ENCODE measurements at places on chromosomes 7 and 10.
A peak's percentile ranks its signal among the peaks of the same experiment; 100 is the strongest.

DNA sequence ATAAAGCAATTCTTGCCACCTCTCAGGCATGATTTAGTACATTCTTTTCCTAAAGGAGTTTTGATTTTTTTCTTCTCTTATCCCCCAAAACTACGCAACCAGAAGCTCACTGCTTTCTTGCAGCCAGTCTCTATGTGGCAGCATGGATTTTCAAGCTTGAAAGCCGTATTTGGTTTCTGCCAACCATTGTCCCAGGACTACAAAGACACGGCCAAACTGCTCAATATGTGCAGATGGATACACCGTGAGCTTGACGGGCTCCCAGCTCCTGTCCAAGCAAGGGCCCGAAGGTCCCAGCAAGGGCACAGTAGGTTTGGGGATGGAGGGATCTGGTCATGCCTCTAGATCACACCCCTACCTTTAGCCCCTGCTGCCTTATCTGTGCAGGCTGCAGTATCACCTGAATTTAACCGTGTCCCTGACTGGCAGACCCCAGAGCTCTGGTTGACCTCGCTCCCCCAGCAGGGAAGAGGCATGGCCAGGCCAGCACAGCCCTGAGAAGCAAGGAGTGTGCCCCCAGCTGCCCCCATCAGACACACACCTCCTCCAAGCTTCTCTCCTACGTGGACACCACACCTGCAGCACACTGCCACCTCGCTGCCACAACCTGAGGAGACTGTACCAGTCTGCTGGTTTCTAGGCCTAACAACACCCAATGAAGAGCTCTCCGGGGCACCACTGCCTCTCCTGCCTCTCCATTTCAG lies 86.8 kb downstream of the COBL start:
- no peak for DNase-seq

- DNase-seq, result no peak
These were observed 454.5 kb upstream of the FZD8 start for GRCh38 chr10:36096576-36096975.

GRCh38 chr7:55172881-55173609 lies 154.2 kb downstream of the EGFR start:
- no peak for DNase-seq

- DNase-seq, result no peak
These were observed 14.8 kb upstream of the INPP5A start for GRCh38 chr10:132522521-132523411.

- DNase-seq, result no peak
These were observed 47.9 kb upstream of the CCDC6 start for GRCh38 chr10:59954296-59954695.

GRCh38 chr10:114767101-114767985 lies 54.2 kb upstream of the FHIP2A start:
- DNase-seq, result no peak

DNA sequence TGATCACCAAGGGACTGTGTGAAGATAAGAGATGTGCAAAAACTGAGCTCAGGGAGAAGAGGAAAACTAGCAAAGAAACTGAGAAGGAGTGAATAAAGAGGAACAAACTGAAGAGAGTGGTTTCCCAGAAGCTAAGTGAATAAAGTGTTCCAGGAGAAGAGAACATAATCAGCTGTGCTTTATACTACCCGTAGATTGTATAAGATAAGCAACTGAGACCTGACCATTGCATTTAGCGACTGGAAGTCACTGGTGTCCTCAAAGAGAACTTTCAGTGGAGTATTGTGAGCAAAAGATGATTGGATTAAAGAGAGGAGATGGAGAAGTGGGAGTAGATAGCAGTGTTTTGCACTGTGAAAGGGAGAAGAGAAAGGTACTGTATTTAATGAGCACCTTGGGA lies 14.6 kb downstream of the PHTF2 start:
- DNase-seq, result no peak

- no peak for DNase-seq
These were observed 75.6 kb upstream of the SMNDC1 start for GRCh38 chr10:110380293-110380692.

DNA sequence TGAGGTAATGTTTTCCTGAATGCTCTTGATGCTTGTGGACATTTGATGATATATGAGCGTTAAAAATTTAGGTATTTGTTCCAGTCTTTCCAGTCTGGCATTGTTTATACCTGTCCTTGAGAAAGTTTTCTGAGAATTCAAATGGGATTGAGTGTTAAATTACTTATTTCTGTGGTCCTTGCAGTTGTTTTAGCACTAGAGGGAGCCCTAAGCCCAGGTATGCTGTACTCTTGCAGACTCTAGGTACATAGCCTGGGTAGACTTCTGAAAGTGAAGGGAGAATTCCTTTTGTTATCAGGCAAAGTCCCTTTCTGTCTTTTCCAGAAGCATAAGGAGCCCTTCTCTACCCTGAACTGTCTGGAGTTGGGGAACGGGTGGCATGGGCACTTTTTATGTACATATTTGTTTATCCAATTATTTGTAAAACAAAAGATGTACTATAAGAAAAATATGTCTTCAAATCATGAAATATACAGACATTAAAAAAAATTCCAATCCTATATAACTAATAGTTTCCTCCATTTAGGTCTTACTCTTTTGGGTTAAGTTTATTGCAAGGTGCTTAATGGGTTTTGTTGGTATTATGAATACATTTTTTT lies 262.1 kb downstream of the ATRNL1 start:
- DNase-seq, result no peak

GRCh38 chr10:72466018-72466417 lies 111.3 kb upstream of the DNAJB12 start:
- no peak for DNase-seq

DNA sequence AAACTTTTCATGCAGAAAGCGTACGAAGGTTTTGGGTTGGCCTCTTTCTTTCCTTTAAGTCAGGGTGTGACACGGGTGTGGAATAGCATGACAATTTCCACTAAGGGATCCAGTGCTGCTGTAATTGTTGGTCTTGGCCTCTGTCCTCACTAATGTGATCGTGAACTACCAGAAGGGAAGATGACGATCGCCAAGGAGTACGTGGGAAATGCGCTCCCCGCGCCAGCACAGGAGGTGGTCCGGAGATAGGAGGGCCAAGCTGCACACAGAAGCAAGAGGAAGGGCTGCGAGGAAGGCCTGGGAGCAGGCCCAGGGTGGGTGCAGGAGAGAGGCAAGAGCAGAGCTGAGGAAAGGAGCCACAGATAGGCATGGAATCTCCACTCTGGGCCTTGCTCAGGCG lies 79.7 kb upstream of the PODXL start:
- DNase-seq, result no peak

DNA sequence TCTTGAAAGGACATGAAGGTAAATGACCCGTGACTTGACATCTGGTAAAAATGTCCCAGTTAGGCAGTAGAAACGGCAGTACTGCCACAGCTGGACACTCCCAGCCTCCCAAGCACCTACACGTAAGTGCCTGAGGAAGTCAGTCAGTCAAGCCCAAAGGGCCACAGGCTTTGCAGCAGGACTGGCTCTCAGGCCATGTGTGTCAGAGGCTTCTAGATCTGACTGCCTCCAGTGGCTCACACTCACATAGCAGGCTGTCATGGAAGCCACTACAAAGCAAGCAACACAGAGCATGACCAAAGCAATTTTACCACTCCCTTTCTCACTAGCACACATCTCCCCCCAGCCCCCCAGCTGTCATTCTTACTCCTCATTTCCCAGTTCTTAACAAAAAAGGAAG lies 17.8 kb upstream of the CCNJ start:
- DNase-seq, result peak; percentile 2

- DNase-seq, result peak; percentile 40
These were observed 84.7 kb downstream of the SNX10 start for GRCh38 chr7:26376175-26376917.

GRCh38 chr7:30799206-30799975 lies 28.2 kb downstream of the MINDY4 start:
- DNase-seq, result no peak

DNA sequence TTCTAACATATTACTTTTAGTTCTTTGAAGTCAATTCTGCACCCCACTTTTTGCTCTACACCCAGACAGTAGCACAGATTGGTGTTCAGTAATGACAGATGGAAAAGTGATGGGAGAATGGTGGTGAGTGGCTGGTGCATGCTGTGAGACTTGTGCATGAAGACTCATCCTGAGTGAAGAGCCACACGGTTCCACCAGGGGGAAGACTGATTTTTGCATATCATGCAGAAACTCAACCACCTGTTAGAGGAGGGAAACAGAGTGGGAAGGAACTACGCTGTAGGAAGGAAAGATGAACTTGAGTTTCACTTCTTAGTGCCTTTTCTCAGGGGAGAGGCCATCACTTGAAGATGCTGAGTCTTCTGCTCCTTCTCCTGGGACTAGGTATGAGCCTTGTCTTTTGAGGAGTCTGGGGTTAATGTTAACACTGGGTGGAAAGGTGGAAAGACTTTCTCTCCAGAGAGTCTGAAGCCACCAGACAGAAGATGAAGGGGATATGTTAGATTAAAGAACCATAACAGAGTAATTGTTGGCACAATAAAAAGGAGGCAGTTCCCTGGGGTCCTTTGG lies 9.3 kb upstream of the PRSS1 start:
- DNase-seq, result peak; percentile 16

DNA sequence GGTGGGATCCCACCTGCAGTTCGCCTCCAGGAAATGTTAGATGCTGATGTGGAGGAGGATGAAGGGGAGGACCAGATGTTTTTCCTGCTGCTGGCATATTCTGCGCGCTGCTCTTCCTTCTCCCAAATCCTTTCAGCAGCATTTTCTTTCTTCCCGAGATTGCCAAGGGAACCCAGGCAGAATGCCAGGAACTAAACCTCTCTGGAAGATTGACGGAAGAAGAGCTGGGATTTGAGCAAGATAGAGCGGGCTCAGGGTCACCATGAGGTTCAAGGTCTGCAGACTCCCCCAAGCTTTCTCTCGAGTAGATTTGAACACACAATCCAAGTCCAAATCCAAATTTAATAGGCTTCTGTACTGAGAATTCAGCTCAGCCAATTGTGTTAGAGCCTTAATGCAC lies 345.2 kb upstream of the C7orf33 start:
- DNase-seq, result no peak

DNA sequence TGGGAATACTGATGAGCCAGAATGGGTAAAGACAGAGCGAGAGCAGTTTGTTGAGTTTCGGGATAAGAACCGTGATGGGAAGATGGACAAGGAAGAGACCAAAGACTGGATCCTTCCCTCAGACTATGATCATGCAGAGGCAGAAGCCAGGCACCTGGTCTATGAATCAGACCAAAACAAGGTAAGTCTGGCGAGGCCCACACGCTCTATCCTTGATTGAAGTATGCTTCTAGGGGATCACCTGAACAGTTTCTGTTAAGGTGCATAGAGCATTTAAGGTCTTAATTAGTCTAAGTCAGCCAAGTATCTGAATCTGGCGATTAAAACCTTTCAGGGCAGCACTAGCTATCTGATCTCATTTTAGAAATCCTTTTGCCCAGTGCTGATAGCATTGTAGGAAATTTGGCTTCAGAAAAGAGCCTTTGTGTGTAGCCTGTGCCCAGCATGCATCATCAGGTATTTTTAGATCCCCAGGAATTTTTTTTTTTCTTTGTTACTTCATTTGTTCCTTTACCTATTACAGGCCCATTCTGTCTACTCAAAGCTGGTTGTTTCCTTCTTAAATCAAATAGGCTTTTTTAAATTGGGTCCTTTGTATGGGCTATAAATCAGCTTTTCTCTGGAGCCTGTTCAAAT lies 8.0 kb downstream of the OPN1SW start:
- no peak for DNase-seq

DNA sequence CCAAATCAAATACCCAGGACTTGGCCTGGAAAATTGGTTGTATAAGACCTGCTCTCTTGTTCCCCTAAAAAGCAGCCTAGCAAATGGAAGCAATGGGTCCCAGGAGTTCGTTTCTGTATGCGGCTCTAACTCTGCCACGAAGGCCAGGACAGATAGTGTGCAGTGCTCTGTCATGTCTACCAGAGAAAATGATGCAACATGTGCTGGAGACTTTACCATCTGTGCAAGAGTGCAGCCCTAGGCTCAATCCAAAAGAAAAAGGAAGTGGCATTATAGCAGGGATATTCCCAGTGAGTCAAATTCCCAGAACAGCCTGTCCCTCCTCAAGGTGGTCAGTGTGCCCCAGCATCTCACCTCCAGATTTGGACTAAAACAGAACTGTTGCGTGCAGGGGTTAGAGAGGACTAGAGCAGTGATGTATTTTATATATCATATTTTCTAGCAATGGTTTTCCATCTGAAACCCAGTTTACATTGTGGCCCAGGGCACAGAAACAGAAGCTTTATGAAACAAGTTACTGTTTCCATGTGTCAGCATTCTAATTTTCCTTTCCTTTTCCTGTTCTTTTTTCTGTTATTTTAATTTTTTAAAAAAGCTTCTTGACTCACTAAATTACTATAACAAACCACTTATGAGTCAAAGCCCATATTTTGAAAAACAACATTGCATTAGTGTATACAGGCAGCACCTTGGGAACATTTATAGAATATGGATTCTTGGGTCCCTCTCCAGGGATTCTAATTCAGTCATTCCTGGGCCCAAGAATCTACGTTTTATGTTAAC lies 311.2 kb downstream of the RNLS start:
- peak; percentile 22 for DNase-seq

GRCh38 chr7:99707096-99707495 lies 27.3 kb upstream of the CYP3A5 start:
- DNase-seq, result no peak

- DNase-seq, result no peak
These were observed 19.8 kb upstream of the PRRT4 start for GRCh38 chr7:128381161-128381821.
